T-helper 17 cell (primary cell): ENCODE measurements at places on chromosomes 6 and 20.

GRCh38 chr6:134564705-134565104 lies 246.8 kb upstream of the SGK1 start:
- no peak for DNase-seq

- DNase-seq, result no peak
Observed at GRCh38 chr20:15900443-15900842, 672.8 kb downstream of the KIF16B start.

DNA sequence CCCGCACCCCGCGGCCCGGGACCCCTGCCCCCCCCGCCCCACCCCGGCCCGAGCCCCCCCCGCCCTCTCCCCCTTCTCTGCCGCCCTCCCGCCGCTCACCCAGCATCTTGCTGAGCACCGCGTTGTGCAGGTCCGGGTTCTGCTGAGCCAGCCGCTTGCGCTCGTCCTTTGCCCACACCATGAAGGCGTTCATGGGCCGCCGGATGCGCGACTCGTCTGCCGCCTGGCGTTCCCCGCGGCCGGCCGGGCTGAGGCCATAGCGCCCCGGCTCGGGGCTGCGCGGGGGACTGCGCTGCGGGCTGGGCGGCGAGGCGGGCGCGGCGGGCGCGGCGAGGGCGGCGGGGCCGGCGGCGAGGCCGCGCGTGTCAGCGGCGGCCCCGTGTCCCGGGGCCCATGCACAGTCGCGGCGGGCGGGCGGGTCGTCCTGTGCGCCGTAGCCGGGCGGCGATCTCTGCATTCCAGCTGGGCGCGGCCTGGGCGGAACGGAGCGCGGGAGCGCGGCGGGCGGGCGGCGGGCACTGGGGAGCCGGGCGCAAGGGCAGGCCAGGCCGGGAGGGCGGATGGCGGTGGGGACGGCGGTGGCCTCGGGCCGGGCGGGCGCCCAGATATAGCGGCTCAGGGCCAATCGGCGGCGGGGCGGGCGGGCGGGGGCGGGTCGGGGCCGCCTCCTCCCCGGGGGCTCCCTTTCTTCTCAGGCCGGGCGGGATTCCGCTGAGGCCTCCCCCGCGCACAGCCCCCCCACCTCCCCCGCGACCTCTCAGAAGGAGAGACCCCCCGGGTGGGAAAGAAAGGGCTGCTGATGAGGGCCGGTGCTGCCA lies at the start of gene SOX18:
Gene SOX18 (minus strand): TSS at position 580 of the 818 bp plus-strand sequence. CDS start 123 bp downstream, at position 457.
- DNase-seq, result no peak

GRCh38 chr6:28235912-28236452 lies 10.9 kb downstream of the ZSCAN9 start:
- DNase-seq, result no peak

GRCh38 chr20:59350330-59351156 lies 50.1 kb downstream of the EDN3 start:
- no peak for DNase-seq

DNA sequence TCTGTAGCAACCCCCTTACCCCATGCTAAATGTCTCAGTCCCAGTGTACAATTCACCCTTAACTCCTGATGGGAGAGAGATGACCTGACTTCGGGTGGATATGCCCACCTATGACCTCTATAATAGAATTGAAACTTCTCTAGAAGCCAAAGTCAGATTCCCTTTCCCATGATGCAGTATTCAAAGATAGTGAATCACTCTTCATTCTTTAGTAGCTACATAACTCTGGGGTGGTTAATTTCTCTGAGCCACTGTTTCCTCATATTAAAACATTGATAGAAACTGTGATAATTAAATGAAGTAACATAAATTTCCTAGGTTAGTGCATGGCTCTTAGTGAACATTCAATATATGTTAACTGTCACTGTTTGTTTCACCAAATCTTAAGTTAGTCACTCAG lies 500.4 kb downstream of the COL12A1 start:
- DNase-seq, result no peak

DNA sequence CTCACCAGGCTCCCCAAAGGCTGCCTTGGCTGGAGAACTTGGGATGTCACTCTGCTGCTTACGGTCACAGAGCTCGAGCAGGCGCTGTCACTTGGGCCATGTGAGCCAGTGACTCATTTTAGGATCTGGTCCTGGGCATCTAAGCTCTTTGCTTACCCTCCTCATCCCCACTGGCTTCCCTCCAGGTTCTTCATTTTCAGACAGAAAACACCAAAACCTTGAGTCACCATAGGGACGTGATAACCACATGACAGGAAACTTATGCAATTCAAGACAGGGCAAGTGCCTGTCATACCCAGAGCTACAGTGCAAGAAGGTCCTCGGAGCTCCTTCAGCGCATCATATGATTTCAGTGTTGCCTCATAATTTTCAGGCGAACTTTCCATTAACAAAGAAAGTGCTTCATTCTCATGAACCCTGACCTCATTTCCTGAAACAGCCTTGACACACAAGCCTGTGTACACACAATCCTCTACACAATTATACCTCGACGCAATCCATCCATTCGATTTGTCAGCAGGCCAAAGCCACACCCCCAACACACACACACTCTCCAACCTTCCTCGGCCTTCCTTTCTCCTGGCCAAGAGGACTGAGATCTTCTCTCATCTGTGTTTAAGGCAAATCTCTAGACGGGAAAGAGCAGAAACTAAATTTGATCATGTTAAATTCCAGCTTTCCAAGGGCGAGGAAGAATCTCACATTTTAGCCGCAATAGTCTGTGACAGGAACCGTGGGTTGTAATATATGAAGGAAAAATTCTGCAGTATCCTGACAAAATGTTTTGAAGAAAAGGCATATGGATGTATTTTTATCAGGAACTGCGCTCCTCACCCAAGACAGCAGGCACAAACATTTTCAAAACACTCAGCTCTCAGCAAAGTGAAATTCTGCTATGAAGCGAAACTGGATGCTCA lies 25.3 kb downstream of the TBC1D7 start:
- no peak for DNase-seq
